ENCODE measurements at places on chromosomes 11 and 22.

DNA sequence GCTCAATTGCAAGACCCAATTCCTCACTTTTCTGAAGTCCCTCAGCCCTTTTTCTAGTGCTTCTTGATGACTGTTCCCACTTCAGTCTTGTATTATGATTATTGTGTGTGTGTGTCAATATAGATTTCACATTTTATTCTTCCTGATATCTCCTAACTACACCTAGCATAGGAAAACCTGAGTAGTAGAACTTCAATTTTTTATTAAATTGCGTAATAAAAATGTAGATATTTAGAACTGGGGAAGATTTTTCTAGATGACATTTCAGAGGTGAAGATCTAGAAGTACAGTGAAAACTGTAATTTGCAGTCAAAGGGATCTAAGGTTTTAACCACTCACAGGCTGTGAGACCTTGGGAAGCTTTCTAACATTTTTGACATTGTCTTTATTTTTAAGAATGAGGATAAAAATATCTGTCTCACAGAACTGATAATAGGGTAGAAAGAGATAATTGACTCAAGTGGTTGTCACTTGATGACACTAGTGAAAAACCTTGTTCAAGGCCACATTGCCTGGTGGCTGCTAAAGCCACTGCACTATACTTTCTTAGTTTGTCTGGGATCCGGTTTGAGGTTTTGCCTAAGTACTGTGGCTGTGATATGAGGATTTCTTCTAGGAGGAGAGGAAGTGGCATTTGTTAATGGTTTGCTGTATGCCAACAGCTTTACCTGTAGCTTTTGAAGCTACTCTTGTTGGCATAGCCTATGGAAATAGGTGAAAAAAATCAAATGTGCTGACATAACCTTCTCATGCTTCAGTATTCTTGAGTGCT is 32.2 kb upstream of the SESN3 start:
- peak; percentile 99 for DNase-seq

GRCh38 chr22:32717337-32718240 is 83.9 kb upstream of the TIMP3 start:
- no peak for DNase-seq

DNA sequence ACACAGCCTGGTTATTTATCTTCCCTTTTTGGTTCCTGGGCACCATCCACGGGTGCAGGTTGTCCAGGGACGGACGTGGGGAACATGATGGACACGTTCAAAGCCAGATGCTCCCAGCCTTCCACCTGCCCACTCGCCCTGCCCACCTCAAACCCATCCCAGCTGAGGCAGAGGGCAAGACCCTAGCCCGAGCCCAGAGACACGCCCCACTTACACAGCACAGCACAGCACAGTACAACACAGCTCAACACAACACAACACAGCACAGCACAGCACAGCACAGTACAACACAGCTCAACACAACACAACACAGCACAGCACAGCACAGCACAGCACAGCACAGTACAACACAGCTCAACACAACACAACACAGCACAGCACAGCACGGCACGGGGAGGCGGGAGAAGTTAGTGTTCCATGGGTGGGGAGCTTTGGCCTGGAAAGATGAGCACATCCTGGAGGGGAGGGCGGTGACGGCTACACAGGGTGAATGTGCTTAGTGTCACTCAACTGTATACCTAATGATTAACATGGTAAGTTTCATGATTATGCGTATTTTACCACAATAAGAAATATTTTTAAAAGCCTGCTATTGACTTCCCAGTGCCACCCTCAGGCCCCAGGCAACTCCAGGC is 1507.5 kb downstream of the BRD1 start:
- no peak for DNase-seq

DNA sequence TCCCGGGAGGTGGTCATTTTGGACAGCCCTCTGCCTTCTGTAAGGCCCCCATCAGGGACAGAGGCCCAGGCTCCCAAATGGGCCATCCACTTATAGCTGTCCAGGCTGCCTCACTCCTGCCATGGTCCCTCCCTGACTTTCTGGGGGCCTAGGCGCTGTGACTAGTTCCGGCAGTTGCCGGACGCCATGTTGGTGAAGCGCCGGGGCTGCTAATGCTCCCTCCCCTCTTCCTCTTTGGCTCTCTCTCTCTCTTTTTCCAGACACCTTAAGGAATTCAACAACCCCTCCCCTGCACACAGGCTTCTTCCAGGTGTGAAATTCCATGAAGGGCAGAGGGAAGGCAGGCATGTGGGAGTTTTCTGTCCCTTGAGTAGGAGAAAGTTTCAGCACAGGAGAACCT is 445.6 kb downstream of the SOX6 start:
- no peak for DNase-seq

DNA sequence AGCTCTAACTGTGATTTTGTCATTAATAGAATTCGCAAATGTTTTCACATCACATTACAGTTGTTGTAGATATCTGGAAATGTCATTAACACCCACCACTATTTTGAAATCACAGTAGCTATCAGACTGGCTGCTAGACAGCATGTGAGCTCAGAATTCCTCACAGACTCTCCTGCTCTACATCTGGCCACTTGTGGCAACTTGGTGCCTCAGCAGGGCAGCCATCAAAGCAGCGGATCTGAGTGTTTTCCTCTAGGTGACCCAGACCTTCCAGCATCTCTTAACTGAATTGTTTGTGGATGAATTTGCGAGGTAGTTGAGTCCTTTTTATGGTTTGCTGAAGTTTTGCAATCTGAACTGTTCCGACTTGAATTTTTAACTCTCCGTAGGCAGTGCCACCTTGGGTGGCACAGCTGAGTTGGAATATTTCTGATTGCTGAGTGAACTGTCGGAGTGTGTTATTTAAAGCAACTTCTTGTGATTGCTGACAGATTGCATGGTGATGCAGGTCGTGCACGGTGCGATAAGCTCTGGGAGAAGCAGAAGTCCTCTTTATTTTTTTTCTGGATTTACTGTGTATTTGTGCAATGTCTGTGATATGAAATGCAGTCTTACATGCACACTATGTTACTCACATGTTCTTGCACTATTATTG is 114.0 kb upstream of the PLET1 start:
- DNase-seq, result no peak

GRCh38 chr11:133239575-133239974 is 292.7 kb downstream of the OPCML start:
- DNase-seq, result no peak
